Suppressor macrophage (primary cell): ENCODE measurements at places on chromosomes 2 and 18.

- no peak for DNase-seq
Observed at GRCh38 chr2:162085090-162085891, 11.3 kb upstream of the DPP4 start.

GRCh38 chr2:171316220-171316619 is 117.6 kb downstream of the METTL8 start:
- DNase-seq = no peak

GRCh38 chr18:48806551-48807261 is 144.1 kb downstream of the SMAD7 start:
- DNase-seq = no peak

- DNase-seq = peak; percentile 38
Observed at GRCh38 chr2:74439803-74440377, 1.8 kb downstream of the RTKN start.

DNA sequence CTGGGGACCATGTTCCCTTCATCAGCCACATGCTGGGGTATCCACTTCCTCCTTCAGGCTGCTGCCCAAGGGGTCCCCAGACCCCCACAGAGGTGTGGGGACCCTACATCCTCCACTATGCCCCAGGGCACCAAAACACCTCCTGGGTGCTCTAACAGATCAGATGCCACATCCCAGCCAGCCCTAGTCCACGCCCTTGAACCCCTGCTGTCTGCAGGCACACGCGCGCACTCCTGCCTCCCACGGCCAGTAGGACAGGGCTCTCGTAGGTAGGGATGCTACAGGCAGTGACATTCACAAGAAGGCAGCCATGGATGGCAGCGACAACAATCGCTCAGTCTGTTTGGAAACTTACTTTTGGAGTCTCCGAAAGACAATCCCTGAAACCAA is 3.0 kb upstream of the GPC1 start:
- no peak for DNase-seq
